ENCODE measurements at places on chromosomes 11 and 22.

GRCh38 chr11:86636275-86636674 lies 36.1 kb downstream of the ME3 start:
- DNase-seq = no peak

GRCh38 chr11:35276396-35277145 lies 137.6 kb downstream of the CD44 start:
- no peak for DNase-seq

GRCh38 chr11:2574553-2575535 lies 125.0 kb downstream of the KCNQ1OT1 start:
- no peak for DNase-seq

GRCh38 chr11:68691402-68691784 lies 7.0 kb downstream of the GAL start:
- no peak for DNase-seq

- no peak for DNase-seq
These were observed 804.9 kb downstream of the BRD1 start for GRCh38 chr22:49022816-49023160.

DNA sequence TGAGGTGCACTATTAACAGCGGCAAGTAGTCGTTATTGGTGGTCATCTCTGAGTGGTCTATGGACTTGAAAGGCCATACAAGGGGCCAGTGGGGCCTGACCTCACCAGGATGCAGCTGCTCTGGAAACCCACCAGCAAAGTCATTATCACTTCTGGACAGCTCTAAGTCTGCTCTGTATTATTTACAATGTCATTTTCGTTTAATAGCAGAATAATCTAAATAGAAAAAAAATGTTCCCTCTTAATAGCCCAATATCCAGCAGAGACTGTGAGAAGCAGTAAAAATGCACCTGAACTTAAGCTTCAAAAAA lies 85.0 kb upstream of the EED start:
- no peak for DNase-seq

DNA sequence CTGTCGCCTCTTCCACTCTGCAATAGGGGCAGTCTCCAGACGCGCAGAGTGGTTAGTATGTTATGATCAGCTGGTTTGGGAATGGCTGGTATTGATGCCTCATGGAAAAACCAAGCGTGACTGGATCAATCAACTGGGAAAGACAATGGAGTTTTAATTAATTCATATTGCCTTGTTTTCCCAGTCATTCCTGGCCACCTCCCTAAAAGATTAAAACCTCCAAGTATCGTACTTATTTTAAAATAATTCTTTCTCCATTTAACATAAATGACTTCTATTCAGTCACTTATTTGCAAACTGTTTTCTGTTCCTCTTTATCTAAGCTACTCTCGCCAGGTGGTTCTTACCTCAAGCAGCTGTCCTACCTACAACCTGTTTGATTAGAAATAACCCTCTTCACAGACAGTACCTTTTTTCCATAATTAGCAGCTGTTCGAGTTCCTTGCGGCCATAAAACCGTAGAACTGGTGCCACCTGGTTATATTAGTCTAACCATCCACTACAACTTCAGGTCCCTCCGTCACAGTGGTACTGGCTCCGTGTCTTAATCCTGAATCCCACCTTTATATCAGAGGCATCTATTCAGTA lies 898 bp downstream of the ZNF215 start:
- no peak for DNase-seq

GRCh38 chr11:60771146-60771545 lies 14.0 kb upstream of the MS4A10 start:
- no peak for DNase-seq

GRCh38 chr22:20810645-20811044 lies 36.7 kb downstream of the SERPIND1 start:
- DNase-seq = no peak

DNA sequence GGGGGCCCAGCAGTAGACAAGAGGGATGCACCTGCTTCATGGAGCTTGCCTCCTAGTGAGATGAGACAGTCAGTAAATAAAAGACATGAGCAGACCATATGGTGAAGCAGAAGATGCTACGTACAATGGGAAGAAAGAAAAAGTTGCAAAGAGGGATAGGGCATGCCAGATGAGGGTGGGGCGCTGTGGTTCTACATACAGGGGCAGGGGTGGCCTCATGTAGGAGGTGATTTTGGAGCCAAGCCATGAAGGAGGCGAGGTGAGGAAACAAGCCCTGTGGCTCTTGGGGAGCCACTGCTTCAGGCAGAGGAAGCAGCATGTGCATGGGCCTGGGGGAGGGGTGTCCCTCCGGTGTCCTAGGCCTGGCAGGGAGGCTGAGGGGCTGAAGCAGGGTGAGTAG lies 15.2 kb downstream of the NAT10 start:
- DNase-seq = no peak

All from activated CD4-positive, CD25-positive, alpha-beta regulatory T cell (primary cell).